Central memory CD4-positive, alpha-beta T cell (primary cell): ENCODE measurements at places on chromosomes 7 and 10.

- no peak for DNase-seq
Observed at GRCh38 chr7:67754651-67755050, 758.0 kb downstream of the TYW1 start.

- no peak for DNase-seq
Observed at GRCh38 chr10:36608251-36608650, 517.1 kb upstream of the ANKRD30A start.

GRCh38 chr7:135761751-135762488, 13.3 kb upstream of the FAM180A start:
- DNase-seq = no peak

GRCh38 chr10:121942749-121943416, 15.1 kb upstream of the ATE1 start:
- DNase-seq = no peak

- no peak for DNase-seq
Observed at GRCh38 chr7:133556553-133556952, 303.7 kb downstream of the EXOC4 start.

- DNase-seq = no peak
Observed at GRCh38 chr10:76202777-76203176, 771.4 kb downstream of the LRMDA start.

DNA sequence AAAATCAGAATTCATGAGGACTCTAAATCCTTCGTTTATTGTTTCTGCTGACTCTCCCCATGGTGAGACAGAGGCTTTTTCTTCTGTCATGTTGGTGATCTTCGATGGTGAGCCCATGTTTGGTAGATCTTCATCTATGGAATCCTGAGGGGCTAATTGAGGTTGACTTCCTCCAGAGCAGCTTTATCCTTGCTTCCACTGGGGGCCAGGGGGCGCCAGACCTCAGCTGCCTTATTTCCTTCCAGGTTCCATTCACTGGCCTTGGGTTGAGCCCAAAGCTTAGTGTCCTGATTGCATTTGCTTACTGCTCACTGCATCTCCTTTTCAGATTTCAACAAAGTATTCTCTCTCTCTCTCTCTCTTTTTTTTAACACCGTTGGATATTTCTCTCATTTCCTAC, 80.7 kb downstream of the GCC1 start:
- DNase-seq = no peak

- no peak for DNase-seq
Observed at GRCh38 chr10:98915911-98916310, 319.7 kb downstream of the HPSE2 start.

- DNase-seq = no peak
Observed at GRCh38 chr10:86387178-86387794, 20.7 kb upstream of the GRID1 start.

DNA sequence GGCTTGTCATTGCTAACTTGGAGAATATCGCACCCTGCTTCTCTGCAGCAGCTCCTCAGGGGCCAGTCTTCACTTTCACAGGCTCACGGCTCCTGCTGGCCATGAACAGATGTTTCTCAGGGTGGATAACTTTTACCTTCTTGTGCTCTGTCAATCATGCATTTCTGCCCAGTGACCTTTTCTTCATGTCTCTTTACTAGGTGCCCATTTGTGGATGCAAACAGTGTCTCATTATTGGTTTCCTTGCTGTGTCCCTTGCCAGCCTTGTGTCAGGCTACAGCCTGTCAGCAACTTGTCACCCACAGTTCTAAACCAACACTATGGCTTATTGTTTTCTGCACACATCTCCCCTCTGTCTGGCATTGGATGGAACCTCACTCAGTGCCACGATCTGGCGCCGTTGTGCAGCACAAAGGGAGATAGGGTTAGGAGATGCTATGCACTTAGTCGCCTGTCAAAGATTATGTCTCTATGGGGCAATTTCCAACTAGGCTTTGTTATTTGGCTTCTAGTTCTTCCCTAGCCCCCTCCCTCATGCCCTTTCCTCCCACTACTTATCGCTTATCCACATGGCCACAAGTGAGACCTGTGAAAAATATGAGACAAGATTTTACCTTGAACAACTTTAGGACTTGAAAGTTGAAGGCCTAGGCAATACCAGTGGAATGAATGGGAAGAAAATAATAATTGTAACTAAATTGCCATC, 45.7 kb upstream of the NXPH1 start:
- no peak for DNase-seq

DNA sequence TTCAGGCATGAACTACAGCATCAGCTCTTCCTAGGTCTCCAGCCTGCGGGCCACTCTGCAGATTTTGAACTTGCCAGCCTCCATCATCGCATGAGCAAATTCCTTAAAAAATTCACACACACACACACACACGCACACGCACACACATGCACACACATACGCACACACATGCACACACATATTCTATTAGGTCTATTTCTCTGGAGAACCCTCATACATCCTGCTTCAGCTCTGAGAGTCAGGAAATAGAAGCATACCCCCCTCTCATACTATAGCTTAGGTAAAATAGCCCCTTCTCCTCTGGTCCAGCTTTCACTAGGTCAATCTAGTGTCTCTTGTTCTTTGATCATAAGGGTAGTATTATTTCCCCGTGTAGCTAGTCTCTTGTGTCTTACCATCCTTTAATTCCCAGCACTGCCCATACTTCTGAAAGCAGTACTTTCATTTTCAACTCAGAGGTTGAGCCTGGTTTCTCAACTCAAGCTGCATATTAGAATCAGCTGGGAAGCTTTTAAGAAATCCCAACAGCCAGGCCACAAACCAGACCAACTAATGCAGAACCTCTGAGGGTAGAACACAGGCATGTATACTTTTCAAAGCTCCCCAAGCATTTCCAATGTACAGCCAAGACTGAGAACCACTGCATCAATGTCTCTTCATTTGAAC, 30.9 kb upstream of the ITGB8 start:
- DNase-seq = no peak

DNA sequence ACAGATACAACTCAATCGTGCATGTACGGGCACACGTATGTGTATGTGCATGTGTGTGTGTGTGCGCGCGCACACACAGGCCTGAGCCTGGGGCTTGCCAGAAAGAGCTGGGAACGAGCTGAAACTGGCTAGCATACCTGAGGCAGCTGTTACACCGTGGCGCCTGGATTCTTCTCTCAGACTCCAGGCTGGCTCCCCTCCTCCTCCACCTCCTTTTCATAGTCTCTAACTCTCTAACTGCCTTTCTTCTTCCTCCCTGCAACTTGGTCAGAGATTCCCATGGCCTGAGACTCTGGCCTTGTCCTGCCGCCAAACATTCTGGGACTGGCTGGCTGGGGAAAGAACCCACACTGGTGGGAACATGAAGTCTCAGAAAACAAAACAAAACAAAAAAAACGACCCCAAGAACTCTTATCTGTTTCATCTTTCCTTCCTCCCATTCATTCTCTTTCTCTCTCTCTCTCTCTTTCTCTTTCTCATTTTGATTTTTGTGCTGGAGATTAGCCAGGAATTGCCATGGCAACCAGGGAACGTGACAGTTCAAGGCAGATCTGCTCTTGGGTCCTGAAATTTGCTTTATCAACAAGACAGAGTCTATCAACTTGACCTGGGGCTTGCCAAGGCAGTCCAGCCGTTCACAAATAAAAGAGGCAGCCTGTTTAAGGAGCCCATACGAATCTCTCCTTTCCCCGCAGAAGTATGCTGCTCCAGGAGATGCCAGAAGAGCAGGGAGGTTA, 76.8 kb upstream of the SEM1 start:
- DNase-seq = no peak

DNA sequence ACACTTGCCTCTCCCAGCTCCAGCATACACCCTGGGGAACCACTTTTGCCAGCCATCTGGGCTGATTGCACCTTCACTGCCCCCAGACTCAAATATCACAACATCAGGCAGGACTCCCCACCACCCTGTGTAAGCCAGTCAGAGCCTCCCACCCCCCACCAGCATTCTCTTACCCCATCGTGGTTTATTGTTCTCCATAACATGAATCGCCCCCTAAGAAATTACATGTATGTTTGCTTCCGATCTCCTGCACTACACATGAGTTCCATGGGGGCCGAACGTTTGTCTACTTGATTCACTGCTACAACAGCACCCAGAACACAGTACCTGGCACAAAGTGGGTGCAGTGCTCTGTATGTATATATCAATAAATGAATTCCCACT, 39.4 kb downstream of the CREB3L2 start:
- no peak for DNase-seq

DNA sequence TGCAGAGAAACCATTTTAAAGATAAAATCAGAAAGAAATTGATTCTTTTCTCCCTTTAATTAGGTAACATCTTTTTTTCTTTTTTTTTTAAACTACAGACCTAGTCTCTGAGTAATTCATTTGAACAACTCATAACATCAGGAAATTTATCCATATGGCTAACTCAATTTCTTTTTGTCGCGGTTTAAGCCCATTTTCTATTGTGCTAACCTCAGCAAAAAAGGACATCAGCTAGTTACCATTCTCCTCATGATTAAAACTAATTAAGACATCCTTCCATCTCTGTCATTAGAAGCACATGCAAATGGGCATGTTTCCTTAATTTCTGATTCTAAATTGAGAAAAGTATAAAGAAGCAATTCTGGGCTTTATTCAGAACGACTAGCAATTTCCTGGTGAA, 57.8 kb downstream of the ANK3 start:
- no peak for DNase-seq

- no peak for DNase-seq
Observed at GRCh38 chr7:137086896-137087295, 218.4 kb downstream of the CHRM2 start.
